Astrocyte (in vitro differentiated cells and primary cell): ENCODE measurements at places on chromosomes 5 and 9.

- no peaks in the 10 kb centered on the region for H3K27me3 ChIP-seq
- no peak overlapping the region for H3K27ac ChIP-seq
- H3K36me3 ChIP-seq: no peaks in the 10 kb centered on the region
- no peak for DNase-seq
- H3K4me3 ChIP-seq: no peak overlapping the region
Observed at GRCh38 chr5:56845277-56845676, 29.9 kb downstream of the MAP3K1 start.

DNA sequence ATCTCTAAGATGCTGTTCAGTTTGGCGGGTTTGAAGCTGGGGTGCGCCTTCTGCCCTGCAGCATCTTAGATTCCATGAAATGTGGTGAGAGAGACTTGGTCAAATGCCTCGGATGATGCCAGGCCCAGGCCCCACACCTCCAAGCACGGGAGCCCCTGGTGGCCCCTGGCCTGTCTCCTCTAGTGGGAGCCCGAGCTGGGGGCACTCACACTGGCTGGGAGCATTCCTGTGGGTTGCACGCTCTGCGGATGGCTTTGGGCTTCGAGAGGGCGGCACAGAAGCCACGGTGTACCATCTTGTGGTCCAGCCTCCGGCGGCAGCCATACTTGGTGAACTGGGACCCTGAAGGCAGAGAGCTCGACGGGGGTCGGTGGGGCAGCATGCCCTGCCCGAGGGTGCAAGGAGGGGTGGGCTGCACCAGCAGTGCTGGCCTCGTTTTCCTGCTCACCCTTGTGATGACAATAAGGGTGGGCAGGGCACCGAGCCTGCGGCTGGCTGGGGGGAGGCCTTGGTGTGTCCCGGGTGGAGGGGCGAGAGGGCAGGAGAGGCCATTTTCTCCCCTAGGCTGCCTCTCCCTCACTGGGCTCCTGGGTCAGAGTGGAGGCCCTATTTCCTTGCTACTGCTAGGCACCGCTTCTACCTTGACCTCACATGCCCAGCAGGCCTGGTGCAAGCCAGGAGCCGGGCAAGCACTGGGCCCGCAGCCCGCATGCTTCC lies 65.8 kb downstream of the ZNF354C start:
- no peak overlapping the region for H3K27ac ChIP-seq
- no peaks in the 10 kb centered on the region for H3K4me1 ChIP-seq
- no peak for DNase-seq
- H3K4me3 ChIP-seq: no peak overlapping the region

GRCh38 chr5:67366691-67367395 lies 170.2 kb upstream of the CD180 start:
- H3K36me3 ChIP-seq: no peaks in the 10 kb centered on the region
- no peak overlapping the region for H3K27ac ChIP-seq
- peaks cover 10% of the 10 kb centered on the region for H3K4me1 ChIP-seq
- no peaks in the 10 kb centered on the region for H3K27me3 ChIP-seq

DNA sequence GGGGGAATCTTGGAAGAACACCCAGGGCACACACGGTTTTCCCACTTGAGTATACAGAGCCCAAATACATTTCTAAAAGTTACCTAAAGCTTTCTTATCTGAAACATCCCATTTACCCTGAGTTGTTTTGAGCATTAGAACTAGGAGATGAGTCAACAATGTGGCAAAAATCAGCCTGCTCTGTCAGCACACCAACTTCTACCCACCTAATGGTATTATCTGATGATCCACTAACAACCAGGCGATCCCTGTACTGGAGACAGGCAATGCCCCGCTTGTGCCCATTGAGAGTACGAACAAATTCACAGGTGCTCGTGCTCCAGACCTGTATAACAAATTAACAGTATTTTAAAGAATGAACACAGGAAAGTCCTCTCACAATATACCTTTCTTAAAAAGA lies 87.0 kb downstream of the SMIM23 start:
- peaks cover 19% of the 10 kb centered on the region for H3K4me1 ChIP-seq
- no peak for DNase-seq
- H3K36me3 ChIP-seq: peaks cover 35% of the 10 kb centered on the region
- no peak overlapping the region for H3K4me3 ChIP-seq

- H3K4me1 ChIP-seq: no peaks in the 10 kb centered on the region
- no peak overlapping the region for H3K27ac ChIP-seq
- H3K27me3 ChIP-seq: no peaks in the 10 kb centered on the region
- H3K4me3 ChIP-seq: no peak overlapping the region
- H3K36me3 ChIP-seq: no peaks in the 10 kb centered on the region
Observed at GRCh38 chr5:12316812-12317211, 412.6 kb upstream of the CTNND2 start.

DNA sequence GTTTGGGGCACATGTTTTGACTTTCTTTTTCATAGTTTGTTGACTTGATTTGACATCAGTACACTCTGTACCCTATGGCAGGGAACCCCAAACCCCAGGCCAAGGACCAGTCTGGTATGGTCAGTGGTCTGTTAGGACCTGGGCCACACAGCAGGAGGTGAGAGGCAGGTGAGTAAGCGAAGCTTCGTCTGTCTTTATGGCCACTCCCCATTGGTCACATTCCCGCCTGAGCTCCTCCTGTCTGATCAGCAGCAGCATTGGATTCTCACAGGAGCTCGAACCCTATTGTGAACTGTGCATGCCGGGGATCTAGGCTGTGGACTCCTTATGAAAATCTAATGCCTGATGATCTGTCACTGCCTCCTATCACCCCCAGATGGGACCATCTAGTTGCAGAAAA lies 88.0 kb downstream of the TENT4A start:
- H3K36me3 ChIP-seq: no peaks in the 10 kb centered on the region
- no peak overlapping the region for H3K4me3 ChIP-seq
- no peak for DNase-seq
- H3K27ac ChIP-seq: no peak overlapping the region
- H3K27me3 ChIP-seq: no peaks in the 10 kb centered on the region

DNA sequence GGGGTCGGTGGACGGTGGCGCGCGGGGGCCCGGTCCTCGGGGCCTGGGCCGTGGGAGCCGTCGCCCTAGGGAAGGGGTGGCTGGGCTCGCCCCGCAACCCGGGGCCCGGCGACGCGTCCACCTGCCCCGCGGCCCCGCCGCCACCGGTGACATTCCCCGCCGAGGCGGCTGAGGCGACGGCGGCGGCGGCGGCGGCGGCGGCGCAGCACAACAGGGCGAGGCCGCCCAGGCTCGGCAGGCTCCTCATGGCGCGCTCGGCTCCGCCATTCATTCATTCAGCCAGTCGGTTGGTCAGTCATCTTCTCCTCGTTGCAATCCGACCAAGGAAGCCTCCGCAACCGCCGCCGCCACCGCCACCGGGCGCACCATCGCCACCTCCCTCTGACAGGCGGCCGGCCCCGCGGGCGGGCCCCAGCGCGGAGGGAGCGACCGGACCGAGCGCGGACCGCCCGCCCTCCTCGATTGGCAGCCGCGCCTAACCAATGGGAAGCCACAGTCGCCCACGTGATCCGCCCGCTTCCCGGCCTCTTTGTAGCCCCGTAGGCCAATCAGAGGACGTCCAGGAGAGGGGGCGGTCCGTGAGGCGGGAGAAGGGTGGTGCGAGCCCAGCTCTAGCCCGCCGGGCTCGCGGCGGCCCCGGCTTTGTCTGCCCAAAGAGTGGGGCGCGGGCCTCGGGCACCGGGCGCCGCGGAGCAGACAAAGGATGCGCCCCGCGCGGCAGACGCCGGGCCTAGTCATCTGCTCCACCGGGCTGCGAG lies at the start of gene MEGF9:
MEGF9 (minus strand) TSS at position 383 of the 758 bp plus-strand sequence; CDS start at position 271, 112 bp downstream.
- peak within 1 kb of the TSS; percentile 76 for H3K4me3 ChIP-seq
- H3K27ac ChIP-seq: peak within 1 kb of the TSS; percentile 74
- H3K36me3 ChIP-seq: no peaks in the 10 kb centered on the region
- DNase-seq: peak; percentile 93
- no peaks in the 10 kb centered on the region for H3K27me3 ChIP-seq
- H3K4me1 ChIP-seq: peaks cover 13% of the 10 kb centered on the region

DNA sequence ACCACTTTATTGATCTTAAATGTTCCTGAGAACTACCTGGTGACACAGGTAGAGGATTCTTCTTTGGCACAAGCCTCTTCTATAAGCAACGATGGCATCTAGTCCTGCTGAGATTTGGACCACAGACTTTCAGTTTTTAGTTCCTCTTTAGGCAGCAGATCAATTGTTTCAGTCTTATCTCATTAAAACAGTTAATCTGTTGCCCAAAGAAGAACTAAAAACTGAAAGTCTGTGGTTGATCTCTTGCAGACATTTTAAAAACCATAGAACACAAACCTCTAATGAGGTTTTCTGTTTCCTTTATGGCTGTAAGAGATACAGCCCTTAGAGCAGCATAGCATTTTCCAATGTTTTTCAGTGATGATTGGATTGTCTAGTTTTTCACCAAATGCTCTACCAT lies 480.9 kb downstream of the MTRR start:
- no peak for DNase-seq
- no peaks in the 10 kb centered on the region for H3K36me3 ChIP-seq
- no peaks in the 10 kb centered on the region for H3K4me1 ChIP-seq
- no peaks in the 10 kb centered on the region for H3K27me3 ChIP-seq

GRCh38 chr9:89837934-89838310 lies 233.1 kb downstream of the GADD45G start:
- no peaks in the 10 kb centered on the region for H3K27me3 ChIP-seq
- no peaks in the 10 kb centered on the region for H3K36me3 ChIP-seq
- H3K4me3 ChIP-seq: no peak overlapping the region
- H3K27ac ChIP-seq: no peak overlapping the region

GRCh38 chr9:6924988-6925563 lies 167.3 kb downstream of the KDM4C start:
- H3K36me3 ChIP-seq: no peaks in the 10 kb centered on the region
- DNase-seq: no peak

- H3K36me3 ChIP-seq: no peaks in the 10 kb centered on the region
- peak; percentile 99 for DNase-seq
- peaks cover 38% of the 10 kb centered on the region for H3K4me1 ChIP-seq
- no peaks in the 10 kb centered on the region for H3K27me3 ChIP-seq
- H3K27ac ChIP-seq: peak overlapping the region; percentile 76
Observed at GRCh38 chr9:16521868-16522411, 348.5 kb downstream of the BNC2 start.

DNA sequence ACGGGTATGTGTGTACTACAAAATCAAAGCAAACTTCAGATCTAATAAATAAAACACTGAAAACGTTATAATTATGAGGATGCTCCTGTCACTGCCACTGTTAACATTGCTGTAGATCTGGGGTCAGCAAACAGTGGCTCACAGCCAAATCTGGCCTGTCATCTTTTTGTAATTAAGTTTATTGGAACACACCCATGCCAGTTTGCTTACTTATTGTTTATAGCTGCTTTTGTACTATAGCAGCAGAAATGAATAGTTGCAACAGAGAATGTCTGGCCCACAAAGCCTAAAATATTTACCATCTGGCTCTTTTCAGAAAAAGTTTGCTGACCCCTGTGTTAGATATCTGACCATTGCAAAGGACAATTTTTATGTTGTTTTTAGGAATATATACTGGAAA lies 32.1 kb downstream of the PRRC1 start:
- H3K27me3 ChIP-seq: no peaks in the 10 kb centered on the region
- no peak overlapping the region for H3K4me3 ChIP-seq
- DNase-seq: no peak
- H3K27ac ChIP-seq: no peak overlapping the region
- H3K4me1 ChIP-seq: no peaks in the 10 kb centered on the region

DNA sequence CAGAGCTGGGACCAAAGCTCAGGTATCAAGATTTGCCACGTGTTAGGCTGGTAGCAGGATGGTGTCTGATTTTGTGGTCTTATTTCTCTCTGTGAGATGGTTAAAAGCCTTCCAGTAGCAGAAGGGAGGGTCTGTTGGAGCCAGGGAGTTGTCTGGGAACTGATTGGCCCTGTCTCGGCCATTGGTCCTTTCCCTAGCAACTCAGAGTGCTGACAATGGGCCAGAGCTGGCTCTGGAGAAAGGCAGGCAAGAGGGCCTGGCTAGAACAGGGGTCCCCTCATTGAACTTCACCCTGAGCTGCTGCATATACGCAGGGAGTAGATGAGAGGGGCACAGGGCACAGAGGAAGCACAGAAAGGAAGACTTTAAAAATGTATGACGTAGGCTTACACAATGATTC lies 92.8 kb downstream of the PSD2 start:
- H3K36me3 ChIP-seq: no peaks in the 10 kb centered on the region
- H3K27ac ChIP-seq: no peak overlapping the region
- no peaks in the 10 kb centered on the region for H3K4me1 ChIP-seq
- no peak for DNase-seq

GRCh38 chr5:77211691-77212047 lies 1.2 kb downstream of the PDE8B start:
- H3K36me3 ChIP-seq: no peaks in the 10 kb centered on the region
- peaks cover 56% of the 10 kb centered on the region for H3K27me3 ChIP-seq
- H3K4me3 ChIP-seq: no peak overlapping the region
- no peak for DNase-seq

GRCh38 chr5:67192719-67193438 lies 3.7 kb downstream of the CD180 start:
- no peaks in the 10 kb centered on the region for H3K36me3 ChIP-seq
- H3K27me3 ChIP-seq: no peaks in the 10 kb centered on the region
- peaks cover 3% of the 10 kb centered on the region for H3K4me1 ChIP-seq
- H3K4me3 ChIP-seq: no peak overlapping the region

GRCh38 chr5:44888435-44888834 lies 79.7 kb downstream of the MRPS30 start:
- DNase-seq: no peak
- no peaks in the 10 kb centered on the region for H3K36me3 ChIP-seq
- H3K4me3 ChIP-seq: no peak overlapping the region
- no peaks in the 10 kb centered on the region for H3K4me1 ChIP-seq

- no peak for DNase-seq
- H3K27me3 ChIP-seq: no peaks in the 10 kb centered on the region
- peak overlapping the region; percentile 84 for H3K27ac ChIP-seq
- H3K4me3 ChIP-seq: peak overlapping the region; percentile 91
Observed at GRCh38 chr9:92294297-92294676, 790 bp upstream of the IARS1 start.

DNA sequence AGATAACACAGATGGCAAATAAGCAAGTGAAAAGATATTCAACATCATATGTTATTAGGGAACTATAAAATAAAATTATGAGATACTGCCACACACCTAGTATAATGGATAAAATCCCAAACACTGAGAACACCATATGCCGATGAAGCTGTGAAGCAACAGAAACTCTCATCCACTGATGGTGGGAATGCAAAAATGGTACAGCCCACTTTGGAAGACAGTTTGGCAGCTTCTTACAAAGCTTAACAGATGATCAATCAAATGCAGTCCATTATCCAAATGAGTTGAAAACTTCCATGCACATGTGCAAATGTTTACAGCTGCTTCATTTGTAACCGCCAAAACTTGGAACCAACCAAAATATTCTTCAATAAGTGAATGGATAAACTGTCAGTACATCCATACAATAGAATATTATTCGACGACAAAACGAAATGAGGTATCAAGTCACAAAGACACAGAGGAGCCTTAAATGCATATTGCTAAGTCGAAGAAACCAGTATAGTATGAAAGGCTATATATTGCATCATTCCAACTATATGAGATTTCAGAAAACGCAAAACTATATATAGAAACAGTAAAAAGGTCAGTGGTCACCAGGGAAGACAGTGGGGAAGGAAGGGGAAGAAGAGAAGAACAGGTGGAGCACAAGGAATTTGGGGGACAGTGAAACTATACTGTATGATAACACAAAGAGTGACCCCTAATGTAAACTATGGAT lies 14.9 kb downstream of the PFDN1 start:
- peaks cover 14% of the 10 kb centered on the region for H3K4me1 ChIP-seq
- H3K27me3 ChIP-seq: no peaks in the 10 kb centered on the region
- H3K4me3 ChIP-seq: no peak overlapping the region
- no peak for DNase-seq
- H3K36me3 ChIP-seq: no peaks in the 10 kb centered on the region

- H3K27me3 ChIP-seq: no peaks in the 10 kb centered on the region
- H3K36me3 ChIP-seq: no peaks in the 10 kb centered on the region
- H3K4me3 ChIP-seq: no peak overlapping the region
- H3K27ac ChIP-seq: no peak overlapping the region
- H3K4me1 ChIP-seq: no peaks in the 10 kb centered on the region
- no peak for DNase-seq
Observed at GRCh38 chr9:122579874-122580273, 3.3 kb downstream of the OR1L8 start.
